ENCODE measurements at places on chromosomes 5 and 9.

DNA sequence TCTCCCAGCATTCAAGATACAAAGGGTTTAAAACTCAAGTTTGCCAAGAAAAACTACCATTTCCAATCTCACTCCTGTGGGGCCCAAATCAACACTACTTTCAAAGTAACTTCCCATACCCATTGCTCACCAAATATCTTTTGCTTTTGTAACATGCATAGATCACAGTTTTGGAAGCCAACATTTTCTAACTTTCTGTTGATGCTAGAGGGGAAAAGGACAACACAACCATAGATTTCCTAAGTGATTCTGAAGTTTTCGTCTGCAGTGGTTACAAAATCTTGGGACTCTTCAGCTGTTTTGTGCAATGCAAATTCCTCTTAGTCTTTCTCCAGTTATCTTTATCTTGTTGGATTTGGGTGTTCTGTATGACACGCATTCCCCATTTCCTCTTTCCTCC, 94.1 kb upstream of the PAPPA start:
- DNase-seq: no peak

GRCh38 chr5:170617533-170618490, 114.0 kb downstream of the KCNIP1 start:
- DNase-seq: no peak

GRCh38 chr9:76882686-76883085, 23.2 kb downstream of the PRUNE2 start:
- DNase-seq: no peak

DNA sequence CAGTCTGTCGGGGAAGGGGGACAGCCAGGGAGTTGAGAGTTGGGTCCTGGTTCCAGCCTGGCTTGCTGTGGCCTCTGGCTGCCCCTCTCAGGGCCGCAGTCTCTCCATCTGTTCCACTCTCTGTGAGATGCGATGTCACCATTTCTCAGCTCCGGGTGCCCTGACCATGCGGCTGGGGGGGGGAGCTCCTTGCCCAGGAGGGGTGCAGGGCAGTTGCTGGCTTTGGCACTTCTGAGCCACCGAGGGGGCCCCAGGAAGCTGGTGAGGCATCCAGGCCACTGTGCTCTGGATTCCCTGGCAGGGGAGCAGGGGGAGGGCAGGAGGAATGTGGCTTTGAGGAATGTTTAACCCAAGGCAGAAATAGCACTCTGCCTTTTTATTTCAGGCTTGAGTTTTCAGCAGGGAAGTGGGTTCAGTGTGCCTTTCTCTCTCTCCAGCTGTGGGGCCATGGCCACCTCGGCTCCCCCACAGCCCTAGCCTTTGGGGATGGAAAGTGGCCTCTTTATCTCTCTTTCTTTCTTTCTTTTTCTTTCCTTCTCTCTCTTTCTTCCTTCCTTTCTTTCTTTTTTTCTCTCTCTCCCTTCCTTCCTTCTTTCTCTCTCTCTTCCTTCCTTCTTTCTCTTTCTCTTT, 11.0 kb downstream of the NCS1 start:
- DNase-seq: no peak

- DNase-seq: peak; percentile 54
Measured at GRCh38 chr9:20321423-20322082, 300.7 kb downstream of the MLLT3 start.

GRCh38 chr9:94900222-94901018, 173.9 kb downstream of the AOPEP start:
- DNase-seq: no peak

- no peak for DNase-seq
Measured at GRCh38 chr5:61389609-61390008, 57.6 kb downstream of the ZSWIM6 start.

- DNase-seq: no peak
Measured at GRCh38 chr9:93030642-93031628, 27.6 kb upstream of the SUSD3 start.

DNA sequence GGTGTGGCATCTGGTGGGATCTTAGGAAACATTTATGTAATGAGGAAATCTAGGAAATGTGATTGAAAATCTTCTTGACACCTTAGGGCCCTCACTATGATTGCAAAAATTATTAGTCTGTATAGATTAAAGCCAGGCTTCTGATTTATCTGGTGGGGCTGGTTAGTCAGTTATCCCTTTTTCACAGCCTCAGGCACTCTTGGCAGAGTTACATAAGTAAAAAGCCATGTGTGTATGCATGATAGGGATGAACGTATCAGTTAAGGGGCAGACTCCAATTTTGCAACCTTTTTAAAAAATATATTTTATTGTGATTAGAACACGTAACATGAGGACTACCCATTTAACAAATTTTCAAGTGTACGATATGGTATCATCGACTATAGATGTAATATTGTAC, 30.6 kb upstream of the RAB14 start:
- DNase-seq: no peak

GRCh38 chr9:15401266-15401665, 21.4 kb upstream of the SNAPC3 start:
- DNase-seq: no peak

GRCh38 chr5:142637871-142638270, 48.0 kb downstream of the FGF1 start:
- DNase-seq: no peak

DNA sequence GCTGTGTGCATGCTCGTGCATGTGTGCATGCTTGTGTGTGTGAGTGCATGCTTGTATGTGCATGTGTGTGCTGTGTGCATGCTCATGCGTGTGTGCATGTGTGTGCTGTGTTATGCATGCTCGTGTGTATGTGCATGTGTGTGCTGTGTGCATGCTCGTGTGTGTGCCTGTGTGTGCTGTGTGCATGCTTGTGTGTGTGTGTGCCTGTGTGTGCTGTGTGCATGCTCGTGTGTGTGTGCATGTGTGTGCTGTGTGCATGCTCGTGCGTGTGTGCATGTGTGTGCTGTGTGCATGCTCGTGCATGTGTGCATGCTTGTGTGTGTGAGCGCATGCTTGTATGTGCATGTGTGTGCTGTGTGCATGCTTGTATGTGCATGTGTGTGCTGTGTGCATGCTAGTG, 30.3 kb upstream of the SH3PXD2B start:
- no peak for DNase-seq

DNA sequence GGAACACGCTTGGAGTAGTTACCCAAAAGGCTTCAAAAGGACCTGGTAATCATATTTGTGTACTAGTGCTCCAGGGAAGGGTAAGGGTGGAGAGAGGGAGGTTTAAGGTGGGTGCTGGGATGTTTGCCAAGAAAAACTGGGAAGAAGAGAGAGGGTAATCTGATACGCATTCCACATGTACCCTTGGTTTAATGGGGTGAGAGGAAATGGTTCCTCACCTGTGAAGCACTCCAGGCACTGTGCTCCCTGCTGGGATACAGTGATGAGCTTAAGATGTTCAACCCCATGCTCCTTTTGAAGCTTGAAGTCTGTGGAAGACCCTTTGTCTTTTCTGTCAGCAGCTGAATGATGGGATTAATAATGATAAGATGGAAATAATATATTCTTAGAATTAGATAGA, 98.4 kb downstream of the COX7C start:
- DNase-seq: no peak

DNA sequence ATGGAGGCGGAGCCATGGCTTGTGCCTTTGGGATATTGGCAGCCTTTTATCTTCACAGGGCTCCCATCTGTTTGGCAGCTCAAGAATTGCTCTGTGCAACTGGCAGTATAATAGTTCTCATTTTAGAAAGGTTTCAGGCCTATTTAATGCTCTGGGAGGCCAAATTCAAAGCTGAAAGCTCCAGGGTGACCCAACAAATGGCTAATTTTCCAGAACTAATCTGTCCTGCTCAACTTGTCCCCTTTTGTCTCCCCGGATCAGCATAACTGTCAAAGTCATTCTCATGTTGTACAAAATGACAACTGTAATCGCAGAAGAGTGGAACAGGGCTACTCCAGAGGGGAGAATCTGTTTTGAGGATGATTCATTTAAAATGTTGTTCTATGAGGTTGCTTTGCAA, 52.6 kb upstream of the CXCL14 start:
- DNase-seq: no peak

- DNase-seq: no peak
Measured at GRCh38 chr5:45774528-45774927, 78.3 kb upstream of the HCN1 start.

DNA sequence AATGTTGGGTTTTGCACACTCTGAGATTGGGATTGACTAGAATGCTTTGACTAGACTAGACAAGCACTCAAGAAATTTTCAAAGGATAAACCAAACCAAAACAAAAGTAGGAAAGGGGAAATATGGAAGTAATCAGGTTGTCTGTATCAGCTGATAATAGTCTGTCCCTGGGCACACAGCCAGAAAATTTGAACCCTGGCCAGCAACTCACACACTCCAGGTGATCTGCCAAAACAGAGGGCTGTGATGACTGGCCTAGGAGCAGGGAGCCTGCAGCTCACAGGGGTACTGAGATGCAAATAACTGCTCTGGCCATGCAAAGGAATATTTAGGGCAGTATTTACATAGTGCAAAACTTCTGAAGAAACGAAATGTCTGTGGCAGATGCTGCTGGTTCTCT, 112.3 kb upstream of the SMIM23 start:
- no peak for DNase-seq

DNA sequence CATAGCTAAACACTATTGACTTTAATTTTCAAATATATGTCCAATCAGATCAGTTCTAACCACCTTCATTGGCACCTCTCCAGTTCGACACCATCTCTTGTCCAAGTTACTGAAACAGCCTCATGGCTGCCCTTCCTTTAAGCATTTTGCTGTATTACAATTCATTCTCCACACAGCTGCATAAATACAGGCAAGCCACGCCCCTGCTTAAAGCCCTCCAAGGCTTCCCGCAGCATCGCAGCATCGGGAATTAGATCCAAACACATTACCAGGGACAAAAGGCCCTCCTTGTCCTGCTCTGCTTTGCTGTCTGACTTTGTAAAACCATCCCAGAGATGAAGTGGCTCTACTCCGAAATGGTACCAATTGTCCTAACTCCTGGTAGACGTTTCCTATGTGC, 75.1 kb upstream of the RAI14 start:
- DNase-seq: no peak

- no peak for DNase-seq
Measured at GRCh38 chr9:126925876-126926275, 11.3 kb downstream of the RALGPS1 start.

DNA sequence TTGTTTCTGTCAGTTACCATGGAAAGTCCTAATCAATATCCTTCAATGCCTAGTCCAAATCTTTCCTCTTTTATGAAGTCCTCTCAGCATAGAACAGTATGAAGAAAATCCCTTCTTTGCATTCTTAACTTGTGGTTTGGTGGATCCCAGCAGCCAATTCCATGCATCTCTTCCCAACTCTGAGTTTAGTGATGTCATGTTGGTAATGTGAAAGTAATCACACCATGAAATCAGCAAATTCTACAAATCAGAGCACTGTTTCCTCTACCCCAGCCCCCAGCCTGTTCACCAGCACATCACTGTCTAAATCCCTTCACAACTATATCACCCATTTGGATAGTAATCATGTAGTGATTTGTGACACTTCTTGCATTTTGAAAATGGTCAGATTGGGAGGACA, 4.7 kb upstream of the C1QTNF2 start:
- no peak for DNase-seq

- no peak for DNase-seq
Measured at GRCh38 chr5:117539692-117540091, 965.1 kb upstream of the SEMA6A start.

DNA sequence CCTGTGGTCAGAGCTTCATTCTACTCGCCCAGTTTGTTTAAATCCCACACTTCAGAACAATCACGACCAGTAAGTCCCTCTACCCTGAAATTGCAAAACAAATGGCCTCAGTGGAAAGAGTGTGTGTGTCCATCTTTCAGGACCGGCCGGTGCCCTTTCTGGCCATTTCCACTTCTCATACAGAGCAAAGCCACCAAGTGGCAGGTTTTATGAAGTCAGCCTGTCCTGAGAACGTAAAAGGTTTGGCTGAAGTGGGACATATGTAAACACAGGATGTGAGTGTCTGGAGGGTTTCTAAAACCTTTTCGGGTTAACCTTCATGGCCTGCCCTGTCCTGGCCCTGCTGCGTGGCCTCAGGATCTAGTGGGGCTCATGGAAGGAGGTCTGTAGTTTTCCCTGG, 24.7 kb downstream of the NXNL2 start:
- no peak for DNase-seq

DNA sequence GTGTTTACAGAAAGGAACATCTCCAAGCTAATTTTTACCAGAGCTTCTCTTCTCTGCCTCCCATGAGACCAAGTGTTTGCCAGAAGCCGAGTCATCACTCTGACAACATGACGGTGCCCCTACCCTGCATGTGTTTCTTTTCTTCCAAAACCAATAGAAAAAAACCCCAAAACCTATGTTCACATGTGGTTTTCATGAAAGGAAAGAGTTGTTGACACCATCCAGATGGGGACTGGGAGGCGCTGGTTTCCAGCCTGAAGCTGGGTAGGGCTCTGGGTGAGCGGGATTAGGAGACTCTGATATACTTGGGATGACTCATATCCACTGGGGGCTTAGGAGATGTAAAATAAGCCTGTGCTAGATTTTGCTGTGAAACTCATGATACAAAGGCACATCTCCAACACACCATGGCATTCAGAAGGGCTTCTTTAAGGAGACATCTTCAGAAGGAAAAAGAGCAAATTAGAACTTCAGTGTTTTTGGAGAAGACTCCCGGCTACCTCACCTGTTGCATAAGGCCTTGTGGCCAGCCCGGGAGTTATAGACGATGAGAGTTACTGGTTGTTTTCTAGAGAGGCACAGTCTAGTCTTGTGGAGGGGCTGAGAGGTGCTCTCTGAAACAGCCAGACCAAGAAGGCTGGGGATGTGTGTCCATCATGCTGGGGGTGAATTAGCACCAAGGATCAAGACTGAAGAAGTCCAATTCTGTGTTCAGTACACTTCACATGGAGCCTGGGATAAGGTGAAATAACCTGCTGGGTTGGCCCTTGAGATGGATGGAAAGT, 108.9 kb upstream of the LHFPL2 start:
- no peak for DNase-seq

DNA sequence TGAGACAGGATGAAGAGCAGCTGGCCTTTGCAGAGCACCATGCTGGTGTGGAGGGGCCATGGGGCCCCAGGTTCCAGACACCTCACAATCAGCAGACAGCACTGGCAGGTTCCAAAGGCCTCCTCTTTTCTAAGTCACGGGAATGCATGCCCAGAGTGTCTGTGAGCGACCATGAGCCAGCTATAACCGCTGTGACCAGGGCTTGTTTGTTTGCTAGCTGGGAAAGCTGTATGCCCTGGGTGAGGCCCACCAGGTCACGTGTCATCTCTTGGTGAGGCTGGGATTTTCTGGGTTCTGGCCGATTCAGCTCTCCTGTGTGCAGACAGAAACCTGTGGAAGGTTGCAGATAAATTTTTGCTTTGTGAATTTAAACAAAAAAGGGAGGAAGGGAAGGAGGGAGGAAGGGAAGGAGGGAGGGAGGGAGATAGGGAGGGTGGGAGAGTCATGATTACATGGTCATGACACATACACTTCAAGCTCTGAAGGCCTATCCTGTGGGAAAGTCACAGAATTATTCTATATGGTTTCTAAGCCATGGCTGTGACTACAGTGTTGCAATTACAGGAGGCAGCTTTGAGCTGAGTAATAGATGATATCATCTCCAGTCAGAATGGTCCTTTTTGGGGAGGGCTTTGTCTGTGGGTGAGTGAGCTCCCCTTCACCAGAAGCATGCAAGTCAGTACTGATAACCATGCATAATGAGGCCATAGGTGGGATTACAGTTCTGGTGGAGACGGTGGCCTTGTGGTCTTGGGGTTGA, 37.2 kb downstream of the PAPPA start:
- DNase-seq: no peak

Measured in NK-92 treated with Interleukin-12 subunit alpha and Interleukin-12 subunit beta, amount 100 ng/mL, for 24 hours (cell line).